ENCODE measurements at places on chromosomes 11 and 22. TPM values are rescaled to one million over a fixed set of nuclear protein-coding genes. Genes with fewer than 3 reads are reported as not detected.

The NXPE1 gene
- not detected for total RNA-seq

The TMEM86A gene
- 1.7 TPM for total RNA-seq

The MRGPRE gene
- not detected for total RNA-seq

The PLAAT5 gene
- total RNA-seq: 16.0 TPM

The TTLL1 gene
- 5.0 TPM for total RNA-seq

The MMP12 gene
- not detected for total RNA-seq

The TEX54 gene
- 1.2 TPM for total RNA-seq

The EHF gene
- total RNA-seq: not detected

The UPK2 gene
- total RNA-seq: not detected

The OR52A1 gene
- total RNA-seq: 12.2 TPM

The APOL5 gene
- total RNA-seq: not detected

The EMID1 gene
- 3.8 TPM for total RNA-seq

The TMPRSS6 gene
- not detected for total RNA-seq

The THOC5 gene
- total RNA-seq: 61.5 TPM

The CCDC87 gene
- 1.1 TPM for total RNA-seq

The APOBEC3H gene
- total RNA-seq: 0.47 TPM

The ALX4 gene
- not detected for total RNA-seq

- DNase-seq: no peak
Measured at GRCh38 chr11:133311230-133311629, 221.1 kb downstream of the OPCML start.

- DNase-seq: no peak
Measured at GRCh38 chr22:21725956-21726649, 9.5 kb downstream of the YPEL1 start.

DNA sequence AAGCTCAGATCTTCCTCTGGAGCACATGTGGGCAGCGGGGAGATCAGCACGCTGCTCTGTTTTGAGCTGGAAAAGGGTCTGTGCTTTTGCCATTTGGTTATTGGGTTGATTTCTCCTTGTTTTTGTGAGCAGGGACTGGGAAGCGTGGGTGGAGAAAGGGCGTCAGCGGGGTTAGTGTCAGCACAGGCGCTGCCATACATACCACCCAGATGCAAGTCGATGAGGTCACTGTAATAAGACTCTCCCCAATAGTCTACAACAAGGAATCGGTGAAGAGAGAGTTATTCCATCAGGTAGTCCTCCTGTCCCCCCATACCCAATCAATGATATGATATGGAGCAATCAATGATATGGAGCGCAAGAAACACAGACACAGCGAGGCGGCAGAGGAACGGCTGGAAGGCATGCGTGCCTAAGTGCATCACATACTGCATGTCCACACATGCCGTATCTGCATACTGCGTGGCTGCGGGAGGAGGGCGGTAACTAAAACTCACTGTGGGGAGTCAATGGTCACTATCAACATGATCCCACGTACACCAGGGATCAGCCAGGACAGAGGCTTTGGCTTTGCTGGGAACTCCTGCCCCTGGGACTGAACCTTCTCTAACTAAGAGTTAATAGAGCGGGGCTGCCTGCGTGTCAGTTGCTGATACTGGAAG lies 29.5 kb upstream of the BID start:
- no peak for DNase-seq

DNA sequence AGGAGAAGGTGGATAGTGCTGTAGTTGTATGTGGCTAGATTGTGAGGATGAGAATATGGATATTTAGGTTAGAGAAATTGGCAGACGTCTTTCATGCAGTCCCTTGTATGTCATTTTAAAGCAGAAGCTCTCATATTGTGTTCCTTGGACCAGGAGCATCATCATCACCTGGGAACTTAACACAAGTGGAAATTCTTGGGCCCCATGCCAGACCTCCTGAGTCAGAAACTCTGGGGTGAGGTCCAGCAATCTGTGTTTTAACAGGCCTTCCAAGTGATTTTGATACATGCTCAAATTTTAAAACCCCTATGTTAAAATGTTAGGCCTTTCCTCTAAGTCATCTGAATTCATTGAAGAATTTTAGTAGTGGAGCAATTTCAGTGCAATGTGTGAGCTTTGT lies 34.8 kb downstream of the JHY start:
- DNase-seq: no peak

DNA sequence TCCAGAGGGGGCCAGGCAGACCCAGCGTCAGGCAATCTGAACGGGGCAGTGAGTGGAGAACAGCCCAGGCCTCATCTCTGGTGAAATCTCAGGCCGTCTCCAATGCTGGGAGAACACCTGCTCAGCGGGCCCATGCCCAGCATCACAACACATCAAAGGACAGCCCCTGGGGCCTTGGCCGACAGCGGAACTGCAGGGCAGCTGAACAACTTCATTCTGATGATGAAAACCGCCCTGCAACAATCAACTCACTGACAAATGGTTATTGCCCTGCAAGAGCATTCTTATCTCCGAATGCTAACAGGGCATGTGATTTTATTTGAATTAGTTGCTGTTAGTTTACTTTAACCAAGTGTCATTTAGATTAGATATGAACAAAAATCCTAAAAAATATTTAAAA lies 14.6 kb downstream of the CELSR1 start:
- DNase-seq: no peak

GRCh38 chr11:3037040-3037944 lies 19.9 kb downstream of the CARS1 start:
- DNase-seq: peak; percentile 43

DNA sequence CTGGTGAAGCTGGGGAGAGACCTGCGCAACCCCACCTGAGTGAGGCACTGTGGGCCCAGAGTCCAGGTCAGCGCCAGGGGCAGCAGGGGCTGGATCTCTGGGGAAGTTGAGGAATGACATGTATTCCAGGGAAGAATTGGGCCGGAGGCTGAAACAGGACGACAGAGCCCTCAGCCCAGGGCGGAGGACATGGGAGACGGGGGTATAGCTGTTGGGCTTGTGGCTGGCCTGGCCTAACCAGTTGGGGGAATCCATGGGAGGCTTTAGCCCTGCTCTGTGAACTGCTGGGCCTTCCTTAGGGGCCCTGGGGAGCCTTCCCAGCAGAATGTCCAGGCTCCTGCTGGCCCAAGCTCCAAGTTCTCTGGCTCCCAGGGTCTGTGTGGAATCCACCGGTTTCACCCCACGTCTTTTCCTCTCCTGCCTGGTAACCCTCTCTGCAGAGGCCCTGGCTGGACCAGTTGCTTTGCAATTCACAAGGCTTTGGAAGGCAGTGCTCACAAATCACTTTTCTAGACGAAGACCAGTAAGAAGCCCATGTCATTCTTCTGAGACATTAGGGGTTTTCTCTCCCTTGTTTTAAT lies 50.4 kb upstream of the KCNQ1OT1 start:
- no peak for DNase-seq

- DNase-seq: no peak
Measured at GRCh38 chr22:50001388-50002231, 11.0 kb downstream of the IL17REL start.

DNA sequence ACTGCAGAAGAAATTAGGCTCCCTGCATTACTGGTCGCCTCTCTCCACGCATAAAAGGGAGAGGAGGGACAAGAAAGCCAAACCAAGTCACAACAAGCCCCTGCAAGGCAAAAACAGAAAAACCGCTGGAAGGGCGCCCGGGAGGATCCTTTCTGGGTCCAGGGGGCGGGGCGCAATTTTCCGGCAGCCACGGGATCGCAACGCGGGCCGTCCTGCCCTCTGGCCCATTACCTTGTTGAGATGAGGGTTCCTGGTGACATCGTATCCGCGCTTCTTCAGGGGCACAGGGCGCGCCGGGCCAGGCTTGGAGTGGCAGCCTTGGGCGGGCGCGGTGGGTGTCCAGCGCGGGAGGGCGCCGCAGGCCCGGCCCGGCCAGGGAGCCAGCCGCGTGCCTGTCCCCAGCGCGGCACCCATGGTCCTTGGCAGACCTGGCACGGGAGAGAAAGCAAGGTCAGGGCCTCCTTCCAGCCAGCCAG lies 847 bp downstream of the ME3 start:
- peak; percentile 66 for DNase-seq

- DNase-seq: no peak
Measured at GRCh38 chr11:27858866-27859265, 158.6 kb upstream of the BDNF start.

DNA sequence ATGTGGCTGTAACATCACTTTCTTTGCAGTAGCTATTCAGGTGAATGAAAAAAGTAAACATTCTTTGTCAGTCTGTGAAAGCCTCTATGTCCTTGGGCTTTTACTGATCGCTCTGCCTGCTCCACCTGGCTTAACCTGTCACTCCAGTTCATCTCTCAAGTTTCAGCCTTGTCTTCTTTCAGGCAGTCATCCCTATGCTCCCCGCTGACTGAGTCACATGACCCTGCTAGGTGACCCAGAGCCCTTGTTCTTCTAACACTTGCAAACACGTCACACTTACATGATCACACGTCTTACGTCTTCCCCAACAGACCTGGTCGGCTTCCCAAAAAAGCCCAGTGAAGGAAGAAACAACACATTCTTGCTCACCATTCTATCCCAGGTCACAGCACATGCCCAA lies 499.3 kb upstream of the TENM4 start:
- no peak for DNase-seq

- no peak for DNase-seq
Measured at GRCh38 chr11:13775471-13775870, 107.0 kb downstream of the FAR1 start.

DNA sequence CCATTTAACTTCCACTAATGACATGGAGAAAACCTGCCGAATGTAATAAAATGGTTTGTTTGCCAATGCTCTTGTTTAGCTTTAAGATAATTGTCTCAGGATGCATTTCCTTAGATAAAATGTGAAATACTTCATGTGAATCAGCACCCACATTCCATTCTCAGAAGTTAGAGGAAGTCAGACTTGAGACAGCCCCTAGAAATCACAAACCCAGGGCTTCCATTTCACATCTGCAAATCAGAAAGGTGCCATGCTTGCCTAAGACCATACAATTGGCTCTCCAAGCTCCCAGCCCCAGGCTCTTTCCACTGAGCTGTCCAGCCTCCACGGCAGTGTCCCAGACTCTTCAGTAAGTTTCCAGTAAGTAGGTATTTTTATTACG lies 35.6 kb upstream of the ADORA2A start:
- DNase-seq: no peak

GRCh38 chr11:41921746-41922390 lies 462.4 kb upstream of the LRRC4C start:
- no peak for DNase-seq

- DNase-seq: no peak
Measured at GRCh38 chr22:46303347-46303965, 6.8 kb downstream of the GTSE1 start.

DNA sequence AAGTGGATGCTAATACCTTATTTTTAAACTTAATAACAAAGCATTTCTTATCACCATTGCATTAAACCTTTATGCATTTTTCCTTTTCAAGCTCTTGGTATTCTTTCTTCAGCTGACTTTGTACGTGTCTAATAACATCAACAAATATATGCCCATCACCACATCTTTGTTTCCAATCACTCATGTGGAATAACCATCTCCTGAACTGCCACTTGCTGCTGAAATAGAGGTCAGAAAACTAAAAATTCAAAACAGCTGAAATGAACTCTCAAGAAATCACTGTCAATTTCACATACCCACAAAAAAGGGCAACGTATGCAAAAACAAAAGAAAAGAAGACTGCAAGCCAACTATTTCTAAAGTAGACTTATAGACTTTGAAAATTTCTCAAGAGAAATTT lies 7.4 kb downstream of the MSANTD4 start:
- no peak for DNase-seq

DNA sequence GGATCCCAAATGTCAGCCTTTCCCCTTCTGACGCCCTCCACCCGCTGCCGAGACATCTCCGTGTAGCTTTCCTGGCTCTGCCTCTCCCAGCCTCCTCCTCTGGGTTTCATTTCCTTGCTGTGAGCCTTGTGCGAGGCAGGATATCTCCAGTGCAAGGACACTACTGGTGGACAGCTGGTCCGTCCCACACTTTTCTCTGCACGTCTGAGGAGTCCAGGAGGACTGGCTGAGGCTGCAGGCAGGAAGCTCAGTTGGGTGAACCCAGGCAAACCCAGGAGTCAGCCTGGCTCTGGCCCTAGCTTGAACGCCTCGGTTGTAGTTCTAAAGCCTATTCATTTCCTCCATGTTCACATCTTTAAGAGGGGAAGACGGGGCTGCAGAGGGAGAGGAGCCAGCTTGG lies 145.5 kb downstream of the ST3GAL4 start:
- no peak for DNase-seq

DNA sequence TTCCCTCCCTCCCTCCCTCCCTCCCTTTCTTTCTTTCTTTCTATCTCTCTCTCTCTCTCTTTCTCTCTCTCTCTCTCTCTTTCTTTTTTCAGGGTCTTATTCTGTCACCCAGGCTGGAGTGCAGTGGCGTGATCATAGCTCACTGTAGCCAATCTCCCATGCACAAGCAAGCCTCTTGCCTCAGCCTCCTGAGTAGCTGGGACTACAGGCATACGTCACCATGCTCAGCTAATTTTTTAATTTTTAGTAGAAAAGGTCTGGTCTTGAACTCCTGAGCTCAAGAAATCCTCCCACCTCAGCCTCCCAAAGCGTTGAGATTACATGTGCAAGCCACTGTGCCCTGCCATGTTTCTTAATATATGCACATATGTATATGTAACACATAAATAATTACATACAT lies 19.0 kb downstream of the TSKU start:
- DNase-seq: peak; percentile 16

- DNase-seq: no peak
Measured at GRCh38 chr11:100789500-100789899, 102.4 kb downstream of the ARHGAP42 start.

GRCh38 chr11:5807580-5807979 lies 1.1 kb upstream of the OR52N2 start:
- no peak for DNase-seq

GRCh38 chr11:132541794-132542193 lies 990.5 kb downstream of the OPCML start:
- DNase-seq: no peak

DNA sequence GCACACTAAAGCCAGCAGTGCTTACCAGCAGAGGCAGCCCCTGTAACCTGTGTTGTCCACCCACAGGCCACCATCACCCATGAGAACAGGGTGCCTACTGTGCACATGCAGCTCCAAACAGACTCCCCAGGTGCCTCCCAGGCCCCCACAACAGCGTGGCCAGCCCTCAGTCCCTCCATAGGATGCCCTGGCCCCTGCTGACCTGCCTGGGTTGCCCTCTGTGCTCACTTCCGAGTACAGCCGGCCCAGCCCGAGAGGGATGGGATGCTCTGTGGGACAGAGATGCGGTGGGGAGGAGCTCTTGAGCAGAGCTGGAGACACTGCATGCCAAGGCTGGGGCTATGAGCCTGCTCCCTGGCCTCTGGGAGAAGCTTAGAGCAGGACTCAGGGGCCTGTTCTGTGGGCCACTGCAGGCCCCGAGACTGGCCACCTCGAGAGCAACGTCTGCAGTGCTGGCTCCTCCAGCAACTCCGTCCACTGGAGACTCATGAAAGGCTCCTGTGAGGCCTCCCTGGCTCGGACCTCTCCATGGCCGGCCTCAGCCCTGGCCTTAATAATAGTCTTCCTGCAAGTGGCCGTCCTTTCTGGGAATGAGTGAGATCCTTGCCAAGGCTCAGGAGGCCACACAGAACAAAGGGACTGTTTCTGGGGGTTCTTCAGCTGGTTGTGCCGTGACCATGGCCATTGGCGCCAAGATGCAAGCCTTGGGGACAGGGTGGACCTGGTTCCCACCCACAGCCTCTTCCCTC lies 27.0 kb downstream of the FADS2 start:
- DNase-seq: no peak

- DNase-seq: no peak
Measured at GRCh38 chr11:28794405-28794804, 686.2 kb downstream of the METTL15 start.

- peak; percentile 84 for DNase-seq
Measured at GRCh38 chr22:17368554-17369438, 464 bp upstream of the CECR2 start.

All from H1 (cell line).